COR-L47 (cell line): ENCODE measurements at places on chromosomes 3 and 15.

- no peak for DNase-seq
These were observed 239.9 kb upstream of the LRTM1 start for GRCh38 chr3:55167586-55168317.

- DNase-seq = no peak
These were observed 13.6 kb upstream of the XIRP1 start for GRCh38 chr3:39205919-39206516.

DNA sequence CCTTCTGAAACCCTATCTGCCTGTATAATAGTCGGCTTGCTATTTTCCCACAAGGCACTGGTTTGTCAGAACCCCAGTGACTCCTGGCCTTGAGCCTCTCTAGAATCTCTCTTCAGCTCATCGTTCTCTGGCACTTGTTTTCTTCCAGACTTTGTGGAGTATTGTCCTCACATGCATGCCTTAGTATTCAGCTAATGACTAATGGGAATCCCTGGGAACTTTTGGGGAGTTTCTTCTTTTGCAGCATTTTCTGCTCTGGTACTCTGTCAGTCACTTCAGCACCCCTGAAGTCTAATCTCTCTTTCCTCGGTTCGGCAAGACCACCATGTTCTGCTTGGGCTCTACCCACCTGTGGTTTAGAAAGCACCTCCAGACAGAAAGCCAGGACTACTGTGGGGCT lies 35.8 kb upstream of the THRB start:
- no peak for DNase-seq

DNA sequence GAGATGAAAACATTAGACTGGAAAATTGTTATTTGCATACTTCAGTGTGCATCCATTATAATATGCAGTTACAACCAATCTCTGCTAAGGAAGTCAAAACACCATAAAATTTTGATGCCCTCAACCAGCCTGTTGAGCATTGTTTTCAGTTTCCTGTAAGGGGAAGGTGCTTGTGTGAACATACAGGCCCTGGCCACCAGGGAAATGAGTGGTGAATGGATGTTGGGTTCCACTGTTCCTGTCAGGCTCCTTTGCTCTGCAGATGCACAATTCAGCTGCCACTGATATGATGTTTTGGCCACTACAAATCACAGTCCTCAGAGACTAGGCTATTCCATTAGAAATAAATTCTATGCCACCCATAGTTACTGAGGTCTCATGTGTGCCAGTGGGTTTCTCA lies 184.6 kb downstream of the SYNPR start:
- DNase-seq = no peak

- no peak for DNase-seq
These were observed 760.4 kb upstream of the SEMA6D start for GRCh38 chr15:46956881-46957280.

GRCh38 chr3:42501321-42501680 lies 1.1 kb upstream of the VIPR1 start:
- no peak for DNase-seq

GRCh38 chr3:169984292-169984691 lies 17.7 kb downstream of the SEC62 start:
- no peak for DNase-seq

GRCh38 chr15:65561934-65562333 lies 31.7 kb downstream of the HACD3 start:
- DNase-seq = no peak

DNA sequence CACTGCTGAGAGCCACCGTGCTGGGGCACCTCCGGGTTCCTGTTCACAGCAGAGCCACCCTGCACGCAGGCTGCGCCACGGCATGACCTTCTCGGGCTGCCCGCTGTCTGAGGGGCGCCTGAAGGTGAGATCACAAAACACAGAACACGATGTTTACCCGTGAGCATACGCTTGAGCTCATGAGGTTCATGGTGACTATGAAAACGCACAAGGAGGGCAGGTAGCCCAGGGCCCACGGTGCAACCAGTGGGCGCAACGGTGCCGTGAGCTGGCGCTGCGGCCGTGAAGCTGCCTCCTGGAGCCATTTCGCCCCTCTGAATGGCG lies 36.1 kb downstream of the KLHL25 start:
- no peak for DNase-seq

- DNase-seq = no peak
These were observed 688.3 kb upstream of the NECTIN3 start for GRCh38 chr3:110383356-110383755.

GRCh38 chr3:195240939-195241338 lies 30.0 kb downstream of the XXYLT1 start:
- DNase-seq = no peak

DNA sequence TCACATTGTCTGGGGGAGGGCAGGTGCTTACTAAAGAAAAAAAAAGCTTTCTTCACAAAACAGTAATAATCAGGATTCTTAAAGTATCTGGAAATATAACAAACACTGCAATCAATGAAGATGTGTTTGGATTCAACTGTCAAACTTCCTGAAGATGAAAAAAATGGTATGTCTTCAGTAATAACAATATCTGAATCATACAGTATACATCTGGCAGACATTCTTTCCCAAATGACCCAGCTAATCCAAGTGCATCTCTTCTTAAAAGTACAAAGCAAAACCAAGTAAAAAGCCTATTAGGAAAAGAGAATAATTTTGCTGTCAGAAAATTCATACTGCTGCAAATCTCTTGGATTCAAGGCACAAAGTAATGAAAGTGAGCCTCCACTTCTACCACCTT lies 145.0 kb upstream of the MCTP2 start:
- DNase-seq = no peak

DNA sequence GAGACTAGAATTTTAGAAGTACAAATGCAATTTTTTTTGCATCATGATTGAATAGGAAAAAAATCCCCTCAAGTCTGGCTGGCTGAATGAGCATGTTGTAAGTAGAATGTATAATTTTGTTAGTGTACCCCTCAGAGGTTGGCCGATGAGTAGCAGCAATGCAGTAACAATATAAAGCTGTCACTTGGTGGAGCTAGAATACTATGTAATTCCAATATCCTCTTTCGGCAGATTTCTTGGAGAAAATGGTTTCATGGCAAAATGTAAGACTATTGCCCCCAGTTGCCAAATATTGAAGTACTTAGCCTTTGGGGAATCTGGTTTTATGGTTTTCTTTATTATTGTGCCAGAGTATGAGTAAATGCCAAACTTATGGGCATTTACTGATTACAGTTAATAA lies 39.8 kb upstream of the SGO1 start:
- DNase-seq = peak; percentile 16

- peak; percentile 14 for DNase-seq
These were observed 156.2 kb upstream of the NR2E3 start for GRCh38 chr15:71654042-71654719.

DNA sequence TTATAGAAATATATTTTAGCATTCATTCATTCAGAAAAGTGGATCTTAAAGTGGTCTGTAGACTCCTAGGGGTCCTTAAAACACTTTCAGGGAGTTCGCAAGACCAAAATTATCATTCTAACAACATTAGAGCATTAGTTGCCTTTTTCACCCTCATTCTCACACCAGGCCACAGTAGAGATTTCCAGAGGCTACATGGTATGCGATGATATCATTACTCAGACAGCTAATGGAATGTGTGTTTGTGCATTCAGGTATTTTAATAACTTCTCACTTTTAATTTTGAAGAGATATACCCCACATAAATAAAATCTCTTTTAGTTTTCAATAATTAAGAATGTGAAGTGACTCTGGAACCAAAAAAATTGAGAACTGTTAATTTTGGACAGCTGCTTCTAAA lies 206.9 kb downstream of the NSUN3 start:
- DNase-seq = no peak

GRCh38 chr3:15391007-15391406 lies 36.3 kb downstream of the METTL6 start:
- no peak for DNase-seq
